ENCODE measurements at places on chromosomes 5 and 9.

DNA sequence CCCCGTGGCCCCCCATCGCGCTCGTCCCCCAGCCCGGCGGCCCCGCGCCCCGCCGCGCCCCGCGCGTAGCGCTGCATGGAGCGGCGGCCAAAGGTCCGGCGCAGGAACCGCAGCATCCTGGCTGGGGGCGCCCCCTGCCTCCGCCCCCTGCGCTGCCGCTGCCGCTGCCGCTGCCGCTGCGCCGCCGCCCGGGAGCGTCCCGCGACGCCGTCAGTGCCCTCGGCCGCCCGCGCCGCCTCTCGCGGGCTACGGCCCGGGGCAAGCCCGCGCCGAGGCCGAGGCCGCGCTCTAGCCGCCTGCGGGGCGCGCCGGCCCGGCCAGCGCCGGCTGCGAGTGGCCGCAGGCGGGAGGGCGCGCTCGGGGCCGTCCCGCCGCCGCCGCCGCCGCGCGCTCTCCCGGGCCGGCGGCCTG lies 523 bp downstream of the EPB41L4B start:
- DNase-seq = no peak

- peak; percentile 47 for DNase-seq
Measured at GRCh38 chr9:96219026-96219899, 82.7 kb downstream of the HSD17B3 start.

DNA sequence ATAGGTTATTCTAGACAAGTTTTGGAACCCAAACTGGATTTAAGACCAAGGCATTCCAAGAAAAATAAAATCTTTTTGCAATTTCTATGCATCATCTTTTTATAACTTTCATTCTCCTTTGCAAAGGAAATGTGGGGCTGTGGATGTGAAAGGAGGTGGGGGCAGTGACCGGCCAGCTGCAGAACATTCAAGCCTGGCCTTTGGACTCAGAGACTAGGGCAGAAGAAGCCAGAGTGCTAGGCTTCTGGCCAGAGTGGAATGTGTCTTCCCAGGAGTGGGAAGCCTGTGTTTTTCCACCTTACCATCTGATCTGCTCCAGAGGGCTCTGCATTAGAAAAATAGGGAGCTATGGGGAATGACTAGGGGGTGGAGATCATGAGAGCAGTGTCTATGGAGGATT lies 148.5 kb downstream of the C9orf152 start:
- no peak for DNase-seq

GRCh38 chr5:107404595-107405374 lies 266.0 kb downstream of the EFNA5 start:
- no peak for DNase-seq

GRCh38 chr5:138989720-138990119 lies 114.6 kb upstream of the LRRTM2 start:
- peak; percentile 51 for DNase-seq

- DNase-seq = no peak
Measured at GRCh38 chr5:2179861-2180260, 297.1 kb upstream of the IRX4 start.

DNA sequence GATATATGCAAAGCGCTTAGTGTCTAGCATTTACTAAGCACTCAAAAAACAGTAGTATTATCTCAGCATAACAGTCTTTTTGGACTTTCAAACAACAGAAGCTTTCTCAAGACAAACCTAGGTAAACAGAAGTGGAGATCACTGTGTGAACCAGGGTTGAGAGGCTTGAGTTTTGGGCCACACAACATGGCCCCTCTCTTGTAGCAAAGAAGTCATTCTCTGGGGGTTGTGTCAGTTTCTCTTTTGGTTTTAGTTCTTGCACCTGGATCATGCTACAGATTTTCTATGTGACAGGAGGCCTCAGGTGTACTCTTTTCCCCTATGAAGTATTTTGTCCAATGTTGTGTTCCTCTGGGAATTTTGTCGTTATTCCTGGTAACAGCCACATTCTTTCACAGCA lies 30.0 kb downstream of the INSYN2B start:
- DNase-seq = no peak

DNA sequence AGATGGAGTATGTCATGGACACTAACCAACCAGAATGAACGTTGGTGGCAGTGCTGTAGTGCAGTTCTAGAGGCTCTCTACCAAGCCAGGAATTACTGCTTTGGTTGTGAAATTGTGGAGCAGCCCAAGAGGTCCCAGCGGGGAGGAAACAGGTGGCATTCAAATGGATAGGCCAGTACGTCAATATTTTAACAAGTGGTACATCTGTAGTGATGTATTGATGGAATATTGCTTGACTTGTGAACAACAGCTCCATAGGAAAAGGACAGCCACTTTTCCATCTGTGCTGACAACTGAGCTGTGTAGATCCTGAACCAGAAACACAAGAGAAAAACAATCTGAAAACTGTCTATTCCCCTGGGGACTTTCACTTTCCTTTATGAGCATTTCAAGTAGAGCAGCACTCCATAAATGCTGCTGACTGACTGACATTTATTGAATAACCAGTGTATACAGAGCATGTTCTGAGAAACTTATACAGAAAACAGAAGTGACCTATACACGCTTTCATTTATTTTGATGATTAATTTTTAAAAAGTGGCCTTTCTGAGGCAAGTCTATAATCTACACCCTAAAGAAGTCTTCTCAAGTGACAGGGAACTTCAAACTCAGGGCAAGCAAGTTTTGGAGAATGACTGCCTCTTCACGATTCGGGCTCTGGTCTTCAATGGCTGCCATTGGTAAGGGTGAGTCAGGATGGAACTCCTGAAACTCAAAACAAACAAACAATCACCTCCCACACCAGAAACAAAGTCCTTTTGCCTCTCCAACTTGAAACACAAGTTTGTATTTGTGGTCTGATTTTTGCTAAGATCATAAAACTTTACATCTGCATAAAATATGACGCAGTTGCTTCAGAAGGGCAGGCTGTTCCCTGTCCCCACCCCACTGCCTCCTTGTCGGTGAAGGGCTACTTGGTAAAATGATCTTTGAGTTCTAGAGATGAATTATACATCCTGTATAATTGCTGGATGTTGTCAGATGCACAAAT lies 362.4 kb downstream of the NDUFS4 start:
- DNase-seq = no peak

DNA sequence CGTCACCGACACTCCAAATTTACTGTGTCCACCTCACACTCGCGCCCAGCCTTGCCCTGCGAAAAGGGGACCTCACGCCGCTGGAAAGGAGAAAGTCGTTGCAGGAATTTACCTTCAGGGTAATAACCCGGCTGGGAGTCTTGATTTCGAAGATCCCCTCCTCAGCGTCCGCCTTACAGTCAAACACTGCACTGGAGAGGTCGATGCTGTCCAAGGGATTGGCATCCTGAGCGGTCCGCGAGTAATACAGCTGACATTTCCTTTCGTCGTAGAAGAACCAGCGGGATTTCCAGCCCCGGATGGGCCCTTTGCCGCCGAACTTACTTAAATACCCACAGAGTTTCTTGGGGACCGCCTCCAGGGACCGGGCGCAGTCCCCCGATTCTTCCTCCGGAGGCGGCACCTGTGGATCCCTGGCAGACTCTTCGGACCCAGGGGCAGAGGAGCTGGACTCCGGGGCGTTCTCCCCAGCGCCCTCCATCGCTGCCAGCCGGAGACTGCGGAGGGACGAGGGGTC lies 330 bp downstream of the TBC1D2 start:
- peak; percentile 44 for DNase-seq

GRCh38 chr5:91946870-91947269 lies 563.8 kb upstream of the ARRDC3 start:
- no peak for DNase-seq

DNA sequence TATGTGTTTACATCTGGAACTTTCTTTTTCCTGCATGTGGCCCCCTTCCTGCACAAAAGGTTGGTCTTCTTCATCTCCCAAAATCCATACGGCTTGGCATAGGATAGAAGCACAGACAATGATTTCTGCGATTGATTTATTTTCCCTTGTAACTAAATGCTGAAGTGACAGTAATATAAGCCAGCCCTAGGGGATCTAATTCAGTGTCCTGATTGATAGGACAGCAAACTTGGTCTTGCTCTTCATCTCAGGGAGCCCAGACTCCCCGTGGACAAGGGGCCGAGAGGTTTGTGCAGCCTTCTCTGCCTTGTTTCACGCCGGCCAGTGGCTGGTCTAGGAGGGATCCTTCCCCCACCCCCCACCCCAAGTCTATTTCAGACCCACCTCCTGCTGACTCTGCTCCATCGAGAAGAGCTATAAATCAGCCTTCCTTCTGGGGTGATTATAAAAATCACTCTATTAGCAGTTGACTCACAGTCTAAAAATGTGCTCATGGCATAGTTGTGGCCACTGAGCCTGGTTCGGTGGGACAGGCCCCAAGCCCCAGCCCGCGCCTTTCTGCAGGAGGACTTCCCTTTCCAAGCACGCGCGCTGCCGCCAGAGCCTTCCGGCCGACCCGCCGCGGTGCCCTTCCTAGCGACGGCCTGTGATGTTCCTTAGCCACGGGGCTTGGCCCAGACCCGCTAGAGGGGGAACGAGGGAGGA lies 89.8 kb upstream of the COL5A1 start:
- DNase-seq = peak; percentile 99

DNA sequence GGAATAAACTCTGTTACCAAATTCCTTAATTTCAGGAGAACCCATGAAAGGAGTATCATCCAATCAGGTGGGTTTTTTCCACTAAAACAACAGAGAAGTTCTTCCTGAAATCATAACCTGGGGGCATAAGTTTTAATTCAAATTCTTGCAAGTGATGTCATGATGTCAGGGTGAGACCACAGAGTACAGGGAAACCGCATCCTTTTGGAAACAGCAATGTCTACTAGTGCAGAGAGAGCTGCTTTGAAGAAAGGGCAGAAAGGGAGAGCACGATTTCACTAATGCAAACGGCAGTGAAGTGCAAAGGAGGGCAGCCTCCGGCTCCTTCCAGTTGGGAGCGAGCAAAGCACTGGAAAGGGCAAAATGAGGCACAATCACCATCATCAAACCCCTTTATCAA lies 20.6 kb upstream of the CMBL start:
- no peak for DNase-seq

DNA sequence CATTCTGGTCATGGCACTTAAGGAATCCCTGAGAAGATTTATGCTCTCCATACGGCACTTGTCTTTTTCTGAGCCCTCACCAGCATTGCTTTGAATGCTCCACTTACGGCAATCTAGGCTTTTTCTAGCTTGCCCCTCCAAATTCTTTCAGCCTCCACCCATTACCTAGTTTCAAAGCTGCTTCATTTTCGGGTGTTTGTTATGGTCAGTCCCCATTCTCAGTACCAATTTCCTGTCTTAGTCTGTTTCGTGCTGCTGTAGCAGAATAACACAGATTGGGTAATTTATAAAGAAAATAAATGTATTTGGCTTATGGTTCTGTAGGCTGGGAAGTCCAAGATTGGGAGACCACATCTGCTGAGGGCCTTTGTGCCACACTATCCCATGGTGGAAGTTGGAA lies 42.0 kb downstream of the ARHGEF28 start:
- DNase-seq = no peak

DNA sequence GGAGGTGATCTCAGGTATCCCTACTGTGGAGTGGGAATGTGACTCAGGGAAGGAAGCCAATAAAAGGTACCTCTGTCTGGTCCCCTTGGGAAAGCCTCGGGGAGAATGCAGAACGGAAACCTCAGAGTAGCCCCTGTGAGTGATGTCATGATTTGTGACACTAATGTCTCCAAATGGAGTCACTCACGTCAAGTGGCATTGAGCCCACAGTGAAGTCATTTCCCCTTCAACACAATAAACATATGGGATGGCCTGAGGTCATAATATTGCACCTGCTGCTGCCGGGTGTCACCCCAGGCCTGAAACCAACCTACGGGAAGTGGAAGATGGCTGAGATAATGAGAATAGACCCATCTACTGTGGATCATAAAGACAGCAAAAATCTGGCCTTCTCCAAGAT lies 75.9 kb upstream of the GOLM1 start:
- no peak for DNase-seq

DNA sequence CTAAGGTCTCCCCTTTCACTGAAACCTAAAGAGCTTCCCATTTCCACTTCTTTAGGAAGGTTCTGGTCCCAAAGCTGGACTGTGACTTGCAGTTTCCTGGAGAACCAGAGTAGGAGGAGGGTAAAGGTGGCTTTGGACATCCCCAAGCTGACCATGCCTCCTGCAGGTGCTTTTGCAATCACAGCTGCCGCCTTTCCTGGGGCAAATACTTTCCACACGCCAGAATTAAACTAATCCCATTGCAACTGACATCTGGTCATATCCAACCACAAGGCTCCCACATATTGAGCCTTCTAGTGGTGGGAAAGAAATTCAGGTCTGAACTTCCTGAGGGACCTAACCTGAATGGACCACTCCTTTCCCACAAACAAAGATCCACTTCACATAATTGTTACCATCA lies 92.7 kb downstream of the NRG2 start:
- no peak for DNase-seq

- no peak for DNase-seq
Measured at GRCh38 chr9:23342291-23342690, 483.7 kb downstream of the ELAVL2 start.
